ENCODE measurements at places on chromosomes 3 and 15.

DNA sequence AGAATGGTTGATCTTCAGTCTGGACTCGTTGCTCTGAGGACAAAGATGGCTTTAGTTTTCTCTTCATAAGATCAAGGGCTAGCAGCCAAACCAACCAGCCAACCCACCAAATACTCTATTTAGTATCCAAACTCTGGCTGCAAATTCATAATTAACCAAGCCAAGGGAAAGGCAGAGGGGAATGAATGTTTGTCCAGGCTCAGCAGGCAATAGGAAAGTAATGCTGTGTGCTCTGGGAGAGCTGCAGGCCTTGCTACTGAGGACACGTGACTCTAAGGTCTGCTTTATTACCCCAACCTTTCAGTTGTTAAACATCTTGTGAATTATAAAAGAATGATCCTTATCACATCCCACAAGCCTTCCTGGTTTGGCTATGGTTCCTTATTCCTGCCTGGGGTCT lies 52.3 kb upstream of the GALNT15 start:
- DNase-seq: no peak

DNA sequence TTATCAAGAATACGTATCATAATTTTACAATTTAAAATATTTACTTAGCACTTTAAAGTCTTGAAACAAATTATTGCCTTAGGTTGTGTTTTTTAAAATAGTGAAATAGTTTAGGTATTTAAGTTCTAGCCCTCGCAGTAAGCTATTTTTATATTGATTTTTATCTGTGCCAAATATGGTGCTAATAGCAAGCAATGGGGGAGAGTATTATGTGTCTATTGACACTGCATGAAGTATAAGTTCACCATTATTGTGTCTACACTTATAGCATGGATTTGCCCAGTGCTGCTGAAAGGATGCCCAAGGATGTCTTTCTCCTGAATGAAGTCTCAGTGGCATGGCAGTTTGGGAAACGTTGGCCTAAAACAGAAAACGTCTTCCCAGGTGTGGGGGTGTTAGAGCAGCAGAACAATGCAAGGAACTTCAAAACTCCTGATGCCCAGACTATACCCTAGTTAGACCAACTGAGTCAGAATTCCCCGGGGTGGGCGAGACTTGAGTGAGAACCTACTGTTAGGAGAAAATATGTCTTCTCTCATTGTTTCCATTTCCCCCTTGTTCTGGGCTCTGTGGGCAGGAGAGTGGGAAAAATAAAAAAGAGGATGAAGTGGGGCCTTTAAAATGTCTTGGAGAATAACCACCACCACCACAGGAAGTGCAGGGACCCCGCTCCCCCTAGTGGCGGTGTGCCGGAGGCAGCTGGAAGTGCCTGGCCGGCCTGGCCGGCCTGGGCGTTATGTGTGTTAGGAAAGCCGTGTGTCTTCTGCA lies 104.2 kb upstream of the SLC7A14 start:
- DNase-seq: peak; percentile 5

- DNase-seq: no peak
Measured at GRCh38 chr3:150746791-150747590, 16.0 kb downstream of the SIAH2 start.

GRCh38 chr3:32495609-32496008 lies 7.0 kb downstream of the CMTM6 start:
- no peak for DNase-seq

DNA sequence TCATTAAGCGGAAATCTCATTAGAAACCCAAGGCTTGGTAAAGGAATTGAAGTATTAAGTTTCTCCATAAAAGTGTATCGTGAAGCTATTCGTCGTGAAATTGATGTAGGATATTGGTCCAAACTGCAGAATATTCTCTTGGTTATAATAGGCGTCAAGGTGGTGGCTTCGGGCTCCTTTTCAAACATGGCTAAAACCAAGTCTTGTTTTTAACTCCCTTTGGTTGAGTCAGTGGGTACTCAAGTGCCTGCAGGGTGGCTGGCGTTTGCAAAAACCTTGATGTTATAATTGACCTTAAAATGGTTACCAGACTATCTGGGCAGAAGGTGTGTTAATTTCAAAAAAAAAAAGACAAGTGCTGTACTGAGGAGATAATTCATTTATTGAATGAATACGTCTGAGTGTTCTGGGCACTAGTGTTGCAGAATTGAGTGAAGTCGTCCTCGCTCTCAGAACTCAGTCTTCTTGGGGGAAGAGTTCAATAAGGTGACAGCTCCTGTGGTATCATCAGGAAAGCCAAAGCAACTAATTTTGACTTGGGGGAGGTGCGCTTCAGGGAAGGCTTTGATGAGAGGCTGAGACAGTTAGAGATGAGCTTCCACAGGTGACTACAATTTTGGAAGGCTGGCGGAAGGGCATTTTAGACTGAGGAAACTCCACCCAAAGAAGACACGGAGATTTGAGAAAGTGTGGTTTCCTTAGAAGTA lies 1.5 kb downstream of the UBE2Q2 start:
- DNase-seq: no peak

- DNase-seq: no peak
Measured at GRCh38 chr3:14560110-14560509, 20.0 kb upstream of the GRIP2 start.

- peak; percentile 8 for DNase-seq
Measured at GRCh38 chr15:90291679-90292356, 26.3 kb downstream of the NGRN start.

DNA sequence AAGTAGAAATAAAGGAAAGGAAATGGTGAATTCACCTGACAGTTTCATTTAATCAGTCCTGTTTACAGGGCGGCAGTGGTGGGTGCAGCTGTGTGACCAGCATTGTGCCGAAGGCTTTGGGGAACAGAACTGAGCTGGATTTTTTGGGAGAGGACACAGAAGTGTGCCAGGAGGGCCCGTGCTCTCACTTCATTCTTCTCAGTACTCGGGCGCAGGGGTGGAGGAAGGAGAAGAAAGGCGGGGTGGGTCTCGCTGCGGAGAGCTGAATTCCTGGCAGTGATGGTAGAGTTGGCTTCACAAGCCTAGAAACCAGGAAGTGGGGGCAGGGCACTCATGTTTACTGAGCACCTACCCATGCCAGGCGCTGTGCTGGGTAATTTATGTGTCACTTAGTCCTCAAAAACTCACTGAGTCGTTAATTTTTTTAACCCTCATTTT lies 64.6 kb downstream of the CRTC3 start:
- DNase-seq: peak; percentile 64

DNA sequence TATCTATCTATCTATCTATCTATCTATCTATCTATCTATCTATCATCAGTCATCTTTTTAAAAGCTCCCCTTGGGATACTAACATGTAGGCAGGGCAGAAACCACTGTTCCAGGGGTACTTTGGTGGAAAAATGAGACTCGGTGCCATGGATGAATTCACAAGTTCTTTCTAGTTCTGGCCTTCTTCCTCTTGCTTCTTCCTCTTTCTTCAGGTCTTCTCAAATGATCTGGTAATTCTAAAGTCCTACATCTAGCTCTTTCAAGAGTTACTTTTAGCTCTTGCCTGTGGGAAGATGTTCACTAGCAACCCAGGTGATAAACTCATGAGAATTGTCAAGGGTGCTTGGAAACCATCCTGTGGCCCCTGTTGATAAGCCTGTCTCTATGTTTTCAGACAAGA lies 168.5 kb upstream of the TBC1D5 start:
- DNase-seq: no peak

GRCh38 chr15:90020021-90020735 lies 19.1 kb downstream of the ZNF710 start:
- no peak for DNase-seq

DNA sequence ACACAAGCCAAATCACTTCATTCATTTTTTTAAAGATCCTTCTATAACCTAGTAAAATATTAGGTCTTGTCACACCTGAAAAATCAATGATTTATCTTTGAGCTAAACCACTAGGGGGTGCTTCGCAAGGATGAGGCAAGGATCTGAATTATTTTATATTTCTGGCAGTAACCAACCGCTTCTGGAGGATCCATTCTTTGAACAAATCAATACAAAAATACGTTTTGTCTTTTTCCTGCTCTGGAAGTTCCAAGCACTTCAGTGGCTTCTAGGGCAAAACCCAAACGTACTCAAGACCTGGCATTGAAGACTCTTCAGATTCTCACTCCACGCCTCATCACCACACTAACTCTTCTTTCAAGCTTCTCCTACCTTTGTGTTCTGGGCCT lies 486 bp downstream of the LSG1 start:
- DNase-seq: no peak

GRCh38 chr3:186284349-186284652 lies 77.7 kb downstream of the DGKG start:
- DNase-seq: no peak

DNA sequence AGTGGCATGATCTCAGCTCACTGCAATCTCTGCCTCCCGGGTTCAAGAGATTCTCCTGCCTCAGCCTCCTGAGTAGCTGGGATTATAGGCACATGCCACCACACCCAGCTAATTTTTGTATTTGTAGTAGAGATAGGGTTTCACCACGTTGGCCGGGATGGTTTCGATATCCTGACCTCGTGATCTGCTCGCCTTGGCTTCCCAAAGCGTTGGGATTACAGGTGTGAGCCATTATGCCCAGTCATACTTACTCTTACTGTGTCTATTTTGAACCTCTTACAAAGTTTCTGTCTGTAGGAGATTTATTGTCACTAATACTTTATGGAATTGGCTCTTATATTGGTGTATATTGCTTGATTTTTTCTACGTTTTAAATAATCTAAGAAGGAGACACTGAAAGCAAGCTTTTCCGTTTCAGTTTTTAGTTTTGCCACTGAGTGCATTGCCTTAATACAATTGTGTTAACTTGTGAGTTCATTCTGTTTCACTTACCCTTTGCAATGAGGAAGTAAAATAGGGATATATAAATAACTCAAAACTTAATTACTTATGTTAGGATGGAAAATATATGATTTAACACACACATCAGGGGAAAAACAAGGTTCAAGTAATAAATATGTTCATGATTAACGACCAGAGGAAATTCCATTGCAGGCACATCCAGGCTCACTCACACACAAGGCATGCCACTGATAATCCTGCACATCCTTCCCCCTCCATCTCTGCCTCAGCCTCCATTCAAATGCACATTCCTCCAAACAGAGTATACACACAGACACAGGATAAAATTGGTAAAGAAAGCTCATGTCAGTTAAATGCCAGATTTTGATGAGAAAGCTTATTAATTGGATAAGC lies 279.3 kb upstream of the RASGRP1 start:
- DNase-seq: no peak

GRCh38 chr15:89116404-89116803 lies 28.1 kb downstream of the ABHD2 start:
- no peak for DNase-seq

DNA sequence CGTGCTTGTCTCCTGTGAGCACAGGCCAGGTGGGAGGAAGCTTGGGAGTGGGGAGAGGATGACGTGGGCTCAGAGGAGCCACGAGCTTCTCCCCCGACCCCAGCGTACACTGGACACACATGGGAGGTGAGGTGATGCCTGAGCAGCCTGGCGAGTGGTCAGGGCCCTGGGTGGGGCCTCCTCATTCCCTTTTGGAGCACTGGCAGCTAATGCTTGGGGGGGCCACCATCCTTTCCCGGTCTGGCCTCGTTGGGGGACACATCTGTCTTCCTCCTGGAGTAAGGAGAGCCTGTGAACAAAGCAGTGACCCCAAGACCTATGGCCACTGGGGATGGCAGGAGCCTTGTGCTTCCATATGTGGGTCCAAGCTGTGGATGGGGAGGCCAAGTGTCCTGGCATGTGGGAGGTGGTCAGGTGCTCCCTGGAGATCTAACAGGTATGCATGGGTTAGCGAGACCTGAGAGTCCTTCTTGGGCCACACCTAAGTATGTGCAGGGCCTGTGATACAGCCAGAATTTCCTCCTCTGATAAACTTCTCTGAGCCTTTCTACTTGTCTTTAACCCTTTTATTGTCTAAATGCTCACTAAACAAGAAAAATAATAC lies 9.5 kb downstream of the KLF13 start:
- no peak for DNase-seq

GRCh38 chr3:2765002-2765579 lies 345.1 kb downstream of the IL5RA start:
- no peak for DNase-seq

GRCh38 chr15:86089422-86089821 lies 9.8 kb downstream of the AGBL1 start:
- DNase-seq: no peak

DNA sequence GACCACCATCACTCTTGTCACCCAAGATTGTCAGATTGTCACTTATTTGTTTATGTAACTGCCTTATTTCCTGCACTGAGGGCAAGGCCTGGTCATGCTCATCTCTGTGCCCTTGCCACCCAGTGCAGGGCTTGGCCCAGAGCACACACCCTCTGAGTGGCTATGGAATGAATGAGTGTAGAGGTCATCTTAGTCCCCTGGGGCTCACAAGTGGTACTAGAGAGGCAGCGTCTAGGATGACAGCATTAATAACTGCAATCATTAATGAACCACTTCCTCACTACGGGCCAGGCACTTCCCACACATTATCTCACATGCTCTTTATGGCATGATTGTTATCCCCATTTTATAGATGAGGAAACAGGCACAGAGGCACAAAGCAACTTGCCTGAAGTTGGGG lies 117.0 kb downstream of the SMAD6 start:
- DNase-seq: no peak

- no peak for DNase-seq
Measured at GRCh38 chr3:64163755-64164148, 61.5 kb downstream of the PRICKLE2 start.

- no peak for DNase-seq
Measured at GRCh38 chr15:70569091-70569713, 194.2 kb downstream of the UACA start.

DNA sequence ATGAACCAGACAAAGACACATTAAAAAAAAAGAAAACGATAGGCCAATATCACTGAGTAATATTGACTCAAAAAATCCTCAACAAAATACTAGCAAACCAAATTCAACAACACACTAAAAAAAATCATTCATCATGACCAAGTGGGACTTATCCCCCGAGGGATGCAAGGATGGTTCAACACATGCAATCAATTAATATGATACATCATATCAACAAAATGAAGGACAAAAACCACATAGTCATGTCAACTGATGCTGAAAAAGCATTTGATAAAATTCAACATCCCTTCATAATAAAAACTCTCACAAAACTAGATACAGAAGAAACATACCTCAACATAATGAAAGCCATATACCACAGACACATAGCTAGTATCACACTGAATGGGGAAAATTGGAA lies 41.8 kb upstream of the ANKRD28 start:
- no peak for DNase-seq

DNA sequence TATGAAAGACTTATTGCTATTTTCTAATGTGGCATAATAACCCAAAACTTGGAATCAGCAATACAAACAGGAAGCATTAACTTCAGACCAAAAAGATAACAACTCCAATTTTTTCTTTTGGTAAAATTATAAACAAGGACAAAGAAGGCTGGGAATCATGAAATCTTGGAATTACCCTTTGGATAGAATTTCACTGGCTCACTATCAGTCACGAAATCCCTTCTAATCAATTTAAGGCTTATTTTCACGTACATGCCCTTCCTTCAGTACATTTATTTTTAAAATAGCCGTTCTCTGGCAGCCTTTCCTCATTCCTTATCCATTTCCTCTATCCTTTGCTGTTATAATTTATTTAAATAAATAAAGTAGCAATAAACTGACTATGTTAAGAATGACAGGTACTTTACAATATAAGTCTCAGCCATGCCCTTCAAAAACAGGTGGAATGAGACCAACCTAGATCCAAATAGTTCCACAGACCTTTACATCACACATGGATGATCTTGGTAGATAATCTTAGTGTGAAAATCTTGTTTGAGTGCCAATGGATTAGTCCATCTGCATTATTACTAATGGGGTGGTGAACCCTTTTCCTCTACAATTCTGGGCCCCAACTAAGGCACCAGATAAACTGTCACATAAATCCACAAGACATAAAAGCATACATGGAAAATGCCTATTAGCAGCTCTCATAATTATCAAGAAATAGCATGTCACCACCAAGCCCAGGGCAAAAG lies 38.9 kb downstream of the ABI3BP start:
- DNase-seq: no peak

Measured in stimulated activated CD4-positive, alpha-beta T cell treated with anti-CD3 and anti-CD28 coated beads, TNF-alpha, amount 100 ng/mL, for 48 hours (primary cell).